Omental fat pad (tissue), 4 donors: ENCODE measurements at places on chromosomes 12 and 14. TPM values are rescaled to one million over a fixed set of nuclear protein-coding genes. Genes with fewer than 3 reads are reported as not detected.

Gene CLMN
- 41.9 TPM for total RNA-seq

Gene TOGARAM1
- 14.3 TPM for total RNA-seq

Gene RIC8B
- total RNA-seq, result 17.8 TPM

Gene SLC41A2
- total RNA-seq, result 59.3 TPM

Gene KRT83
- not detected for total RNA-seq

Gene PLA2G1B
- total RNA-seq, result not detected

Gene HSPA2
- 16.3 TPM for total RNA-seq

GRCh38 chr12:5295996-5296395, 135.9 kb upstream of the NTF3 start:
- no peak for DNase-seq

GRCh38 chr14:99560403-99560802, 43.6 kb downstream of the CCDC85C start:
- no peak for DNase-seq

GRCh38 chr12:40056373-40056772, 49.5 kb downstream of the SLC2A13 start:
- no peak for DNase-seq

GRCh38 chr12:21831791-21832344, 57.4 kb upstream of the KCNJ8 start:
- DNase-seq, result peak; percentile 26

DNA sequence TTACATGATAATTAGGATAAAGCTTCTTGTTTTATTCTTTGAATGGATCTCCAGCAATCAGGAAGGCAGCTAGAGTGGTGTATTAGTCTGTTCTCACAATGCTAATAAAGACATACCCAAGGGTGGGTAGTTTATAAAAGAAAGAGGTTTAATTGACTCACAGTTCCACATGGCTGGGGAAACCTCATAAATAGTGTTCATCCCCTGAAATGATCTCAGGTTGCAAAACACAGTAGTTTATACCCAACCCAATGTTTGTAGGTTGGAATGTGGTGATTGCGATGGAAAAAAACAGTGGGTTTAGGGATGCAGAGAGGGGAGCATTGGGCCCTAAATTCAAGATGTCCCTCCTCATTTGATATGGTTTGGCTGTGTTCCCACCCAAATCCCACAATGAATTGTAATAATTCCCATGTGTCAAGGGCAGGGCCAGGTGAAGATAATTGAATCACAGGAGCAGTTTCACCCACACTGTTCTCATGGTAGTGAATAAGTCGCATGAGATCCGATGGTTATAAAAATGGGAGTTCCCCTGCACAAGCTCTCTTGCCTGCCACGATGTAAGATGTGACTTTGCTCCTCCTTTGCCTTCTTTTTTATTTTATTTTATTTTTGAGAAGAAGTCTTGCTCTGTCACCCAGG, 11.5 kb downstream of the MUCL1 start:
- DNase-seq, result no peak

- no peak for DNase-seq
These were observed 18.1 kb upstream of the NEK9 start for GRCh38 chr14:75144944-75145343.

GRCh38 chr12:132439333-132439904, 50.5 kb upstream of the FBRSL1 start:
- no peak for DNase-seq

DNA sequence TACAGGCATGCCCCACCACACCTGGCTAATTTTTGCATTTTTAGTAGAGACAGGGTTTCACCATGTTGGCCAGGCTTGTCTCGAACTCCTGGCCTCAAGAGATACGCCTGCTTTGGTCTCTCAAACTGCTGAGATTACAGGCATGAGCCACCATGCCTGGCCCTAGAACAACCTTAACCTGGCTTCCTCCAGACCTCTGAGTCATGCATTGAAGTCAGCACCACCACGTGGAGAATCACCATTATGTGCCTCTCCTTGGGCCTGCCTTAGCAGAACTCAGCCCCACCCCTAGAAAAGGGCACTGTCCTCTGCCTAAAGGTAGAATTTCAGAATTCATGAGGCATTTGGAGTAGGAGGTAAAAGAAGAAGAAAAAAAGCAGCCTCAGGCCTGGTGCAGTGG, 49.0 kb downstream of the LIMA1 start:
- DNase-seq, result no peak

DNA sequence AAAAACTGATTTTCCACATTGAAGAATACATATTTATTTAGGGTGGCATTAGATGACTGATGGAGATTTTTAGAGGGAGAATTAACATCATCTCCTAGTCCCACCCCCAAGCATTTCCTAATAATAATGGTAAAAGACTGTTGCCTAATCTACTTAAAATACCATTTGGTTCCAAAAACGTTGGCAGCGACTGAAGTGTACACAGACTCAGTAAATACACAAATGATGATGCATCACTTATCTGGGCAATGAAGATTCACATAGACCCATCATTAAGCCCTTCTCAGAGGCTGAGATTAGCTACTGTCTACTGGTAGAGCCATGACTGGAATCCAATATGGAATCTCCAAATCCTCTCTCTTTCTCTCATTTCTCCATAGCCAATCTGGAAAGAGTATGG, 18.2 kb downstream of the RTN1 start:
- no peak for DNase-seq

- no peak for DNase-seq
These were observed 23.2 kb upstream of the LYZ start for GRCh38 chr12:69324797-69325466.

- DNase-seq, result no peak
These were observed 103.9 kb downstream of the PDE3A start for GRCh38 chr12:20472102-20472782.

DNA sequence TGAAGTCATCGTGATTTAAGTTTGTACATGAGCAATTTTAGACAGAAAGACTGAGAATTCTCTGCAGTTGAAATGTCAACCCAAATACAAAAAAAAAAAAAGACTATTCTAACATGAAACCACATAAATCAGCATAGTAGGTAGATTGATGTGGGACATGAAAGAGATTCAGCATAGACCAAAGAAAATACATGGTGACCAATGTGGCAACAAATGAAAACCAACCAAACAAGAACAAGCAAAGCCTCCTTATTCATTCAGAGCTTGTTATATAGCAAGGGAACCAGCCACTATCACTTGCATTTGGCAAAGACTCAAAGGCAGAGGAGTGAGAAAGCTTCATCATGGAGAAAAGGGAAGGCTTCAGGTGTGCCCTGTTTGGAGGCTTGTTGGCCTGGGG, 144.4 kb upstream of the TMPO start:
- no peak for DNase-seq

DNA sequence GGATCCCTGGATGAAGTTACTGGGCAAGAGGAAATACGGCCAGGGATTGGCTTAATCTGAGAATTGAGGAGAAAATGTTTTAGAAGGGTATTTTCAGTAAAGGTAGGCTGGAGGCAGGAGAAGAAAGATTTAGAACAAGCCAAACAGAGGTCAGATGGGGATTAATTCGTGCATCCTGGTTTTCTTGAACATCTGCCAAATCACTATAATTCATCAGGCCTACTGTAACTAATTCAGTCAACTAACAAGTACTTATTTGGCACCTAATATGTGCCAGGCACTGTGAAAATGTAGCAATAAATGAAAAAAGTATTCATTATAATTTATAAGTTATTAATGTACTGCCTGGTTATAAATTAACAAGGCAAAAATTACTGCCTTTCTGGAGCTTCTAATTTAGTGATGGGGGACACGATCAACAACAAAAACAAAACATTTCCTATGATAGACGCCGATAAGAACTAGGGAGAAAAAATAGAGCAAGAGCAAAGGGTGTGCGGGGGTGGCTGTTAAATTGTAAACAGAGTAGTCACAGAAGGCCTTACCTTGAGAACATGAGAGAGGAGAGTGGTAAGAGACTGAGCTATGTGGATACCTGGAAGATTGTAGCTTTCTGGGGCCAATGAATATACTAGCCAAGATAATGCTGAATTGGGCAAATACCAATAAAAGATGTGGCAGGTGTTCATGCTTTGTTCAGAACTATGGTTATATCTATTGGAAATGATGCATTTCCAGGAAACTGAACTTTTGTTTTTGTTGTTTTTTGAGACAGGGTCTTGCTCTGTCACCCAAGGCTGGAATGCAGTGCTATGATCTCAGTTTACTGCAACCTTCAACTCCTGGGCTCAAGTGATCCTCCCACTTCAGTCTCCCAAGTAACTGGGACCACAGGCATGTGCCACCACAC, 34.0 kb downstream of the DUSP16 start:
- no peak for DNase-seq

DNA sequence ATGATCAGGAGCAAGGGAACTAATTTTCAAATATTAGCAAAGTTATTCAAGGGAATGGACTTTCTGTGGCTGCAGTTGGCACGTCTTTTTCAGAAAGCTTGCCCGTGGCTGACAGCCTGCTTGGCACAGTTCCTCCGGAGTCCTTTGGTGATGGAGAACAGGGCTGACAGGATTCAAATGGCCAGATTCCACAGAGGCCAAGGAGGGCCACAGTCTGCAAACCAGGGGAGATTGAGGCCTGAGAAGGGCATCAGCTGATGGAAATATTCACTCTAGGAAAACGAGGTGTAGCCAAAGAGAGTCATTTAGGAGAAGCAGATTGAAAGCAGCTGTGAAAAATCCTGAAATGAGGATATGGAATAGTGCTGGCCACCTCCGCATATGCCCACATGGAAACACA, 178.3 kb downstream of the EMP1 start:
- DNase-seq, result no peak

DNA sequence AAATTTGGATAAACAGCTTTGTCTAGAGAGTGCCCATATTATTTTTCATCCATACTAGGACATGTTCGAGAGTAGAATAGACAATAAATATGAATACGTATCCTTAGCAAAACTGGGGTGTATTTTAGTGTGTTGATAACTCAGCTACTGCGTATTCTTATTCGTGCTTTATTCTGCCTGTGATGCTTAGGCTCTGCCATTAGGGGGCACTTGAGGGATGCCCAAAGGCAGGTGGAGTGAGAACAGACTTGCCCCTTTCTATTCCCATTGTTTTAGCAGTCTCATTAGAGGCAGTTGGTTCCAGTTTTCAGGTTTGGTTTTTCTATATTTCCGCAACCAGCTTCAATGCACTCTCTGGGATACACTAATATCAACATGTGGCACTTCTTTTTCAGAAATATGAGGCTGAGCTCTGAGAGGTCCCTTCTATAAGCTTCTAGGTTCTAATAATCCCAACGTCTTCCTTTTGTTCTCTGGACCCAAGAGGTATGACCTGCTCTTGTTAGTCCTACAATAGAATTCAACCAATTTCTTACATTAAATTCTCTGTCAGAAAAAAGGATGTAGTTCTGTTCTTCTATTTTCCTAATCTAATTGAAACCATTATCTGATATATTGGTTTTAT, 985.7 kb upstream of the FBXO33 start:
- DNase-seq, result no peak

DNA sequence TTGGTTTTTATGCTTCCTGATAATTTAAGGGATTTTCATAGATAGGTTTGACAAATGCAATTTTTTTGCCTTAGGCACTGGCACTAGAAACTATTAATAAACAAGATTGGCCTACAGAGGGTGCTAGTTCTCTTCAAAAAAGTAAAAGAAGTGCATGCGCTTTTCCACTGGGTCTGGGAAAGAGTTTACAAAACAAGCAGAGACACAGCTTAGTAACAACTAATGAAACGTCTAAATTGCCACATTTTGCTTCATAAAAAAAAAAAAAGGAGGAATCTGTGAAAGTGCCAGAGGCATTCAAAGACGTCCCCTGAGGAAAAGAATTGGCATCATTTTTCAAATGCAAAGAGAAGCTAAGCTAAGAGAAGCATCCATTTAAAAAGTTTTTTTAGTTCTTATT, 58.3 kb upstream of the EEA1 start:
- no peak for DNase-seq

DNA sequence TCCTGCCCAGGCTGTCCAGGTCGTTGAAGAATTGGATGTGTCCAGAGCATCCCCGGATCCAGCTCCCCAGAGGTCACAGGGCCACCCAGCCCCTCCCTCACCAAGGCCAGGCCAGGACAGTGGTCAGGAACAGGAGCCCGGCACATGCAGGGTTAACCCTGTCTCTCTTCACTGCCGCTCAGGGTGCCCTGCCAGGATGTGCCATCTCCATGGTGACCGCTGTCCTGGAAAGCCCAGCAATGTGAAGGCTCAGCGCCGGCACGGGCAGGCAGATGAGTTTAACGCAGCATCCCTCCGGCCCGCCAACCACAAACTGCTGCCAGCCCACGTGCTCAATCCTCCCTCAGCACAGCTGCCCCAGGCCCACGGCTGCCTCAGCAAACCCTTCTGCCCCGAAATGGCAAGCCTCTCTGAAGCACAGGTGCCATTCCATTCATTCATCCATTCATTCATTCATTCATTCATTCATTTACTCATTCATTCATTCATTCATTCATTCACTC, 4.4 kb downstream of the TMEM179 start:
- no peak for DNase-seq

DNA sequence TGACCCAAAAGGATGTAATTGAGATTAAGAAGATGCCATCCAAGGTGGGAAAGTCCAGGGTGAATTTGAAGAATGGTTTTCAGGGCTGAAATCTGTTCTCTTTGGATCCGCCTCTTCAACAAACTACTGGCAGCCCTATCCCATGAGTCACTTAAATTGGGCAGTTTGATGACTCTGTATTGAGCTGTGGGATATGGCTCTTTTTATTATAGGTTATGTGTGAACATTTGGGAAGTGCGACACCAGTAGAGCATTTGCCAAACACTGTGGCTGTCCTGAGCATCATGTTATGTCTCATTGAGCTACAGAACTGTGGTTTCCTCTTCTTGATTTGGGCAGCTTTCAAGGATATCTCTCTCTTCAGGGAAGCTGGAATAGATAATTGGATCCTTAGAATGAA, 22.3 kb downstream of the IFT43 start:
- DNase-seq, result no peak
